Left ventricle myocardium inferior (tissue), 1 donor: ENCODE measurements at places on chromosomes 4 and X. TPM values are rescaled to one million over a fixed set of nuclear protein-coding genes. Genes with fewer than 3 reads are reported as not detected.
A peak's percentile ranks its signal among the peaks of the same experiment; 100 is the strongest.

DNA sequence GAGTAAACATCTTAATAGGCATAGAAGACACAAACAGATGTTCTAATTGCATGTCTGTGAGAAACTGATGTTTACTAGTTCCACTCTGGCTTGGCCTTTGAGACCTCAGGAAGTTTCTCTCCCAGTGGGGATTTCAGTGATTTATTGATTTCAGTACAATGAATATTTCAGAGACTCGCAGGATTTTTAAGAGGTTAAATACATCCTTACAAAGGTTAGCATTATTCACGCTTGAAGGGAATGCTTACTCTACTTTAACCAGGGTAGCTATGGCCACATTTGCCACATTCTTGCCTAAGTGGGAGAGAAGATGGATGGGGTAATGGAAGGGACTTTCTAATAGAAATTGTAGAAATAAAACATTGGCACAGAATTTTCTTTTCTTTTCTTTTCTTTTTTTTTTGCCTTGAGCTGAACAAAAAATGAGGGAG lies 480.1 kb downstream of the SPRY1 start:
- DNase-seq = no peak

- DNase-seq = peak; percentile 26
Measured at GRCh38 chrX:151402719-151403390, 5.8 kb downstream of the VMA21 start.

- no peak for DNase-seq
Measured at GRCh38 chr4:76197031-76197743, 16.4 kb downstream of the SCARB2 start.

DNA sequence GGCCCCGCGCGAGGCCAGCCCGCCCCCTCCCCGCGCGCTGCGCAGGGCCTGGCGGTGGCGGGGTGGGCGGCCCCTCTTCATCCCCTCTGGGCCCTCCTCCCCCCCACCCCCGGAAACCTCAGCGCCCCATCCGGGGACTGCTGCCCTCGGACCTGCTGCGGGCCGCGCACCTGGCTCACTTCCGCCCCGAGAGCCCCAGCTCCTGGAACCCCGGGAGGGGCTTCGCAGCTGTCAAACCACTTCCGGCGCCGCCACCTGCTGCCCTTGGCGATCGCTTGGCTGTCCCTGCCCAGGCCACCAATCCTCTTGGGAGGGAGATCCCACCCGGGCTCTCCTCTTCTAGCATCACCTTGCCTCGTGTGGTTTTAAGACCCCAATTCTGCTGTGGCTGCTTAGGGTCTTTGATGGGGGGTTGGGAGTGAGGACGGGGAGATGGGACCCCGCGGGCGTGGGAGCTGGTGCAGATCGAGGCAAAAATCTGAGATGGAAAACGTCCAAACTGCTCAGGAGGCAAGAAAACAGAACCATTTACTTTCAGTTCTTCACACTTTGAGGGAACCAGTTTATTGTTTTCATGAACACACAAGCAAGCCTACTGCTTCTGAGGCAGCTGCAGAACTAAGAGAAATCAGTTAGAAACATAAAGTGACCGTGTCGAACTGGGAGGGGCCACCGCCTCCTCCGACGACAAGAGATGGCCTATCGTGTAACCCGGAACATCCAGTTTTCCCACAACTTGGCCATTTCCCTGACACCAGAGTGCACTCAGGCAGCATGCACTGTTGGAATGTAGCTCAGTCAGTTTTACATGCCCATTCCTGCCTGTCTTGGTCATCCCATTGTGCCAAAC lies 754 bp downstream of the MTMR1 start:
- DNase-seq = peak; percentile 30

DNA sequence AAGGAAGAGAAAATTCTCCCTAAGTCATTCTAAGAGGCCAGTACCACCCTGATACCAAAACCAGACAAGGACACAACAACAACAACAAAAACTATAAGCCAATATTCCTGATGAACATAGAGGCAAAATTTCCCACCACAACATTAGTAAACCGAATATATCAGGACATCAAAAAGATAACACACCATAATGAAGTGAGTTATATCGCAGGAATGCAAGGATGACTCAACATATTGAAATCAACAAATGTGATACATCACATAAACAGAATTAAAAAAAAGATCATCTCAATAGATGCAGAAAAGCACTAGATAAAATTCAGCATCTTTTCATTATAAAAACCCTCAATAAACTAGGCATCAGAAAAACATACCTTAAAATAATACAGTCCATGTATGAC lies 1844.4 kb upstream of the PCDH10 start:
- no peak for DNase-seq

GRCh38 chr4:124970011-124970410 lies 257.5 kb upstream of the ANKRD50 start:
- no peak for DNase-seq

DNA sequence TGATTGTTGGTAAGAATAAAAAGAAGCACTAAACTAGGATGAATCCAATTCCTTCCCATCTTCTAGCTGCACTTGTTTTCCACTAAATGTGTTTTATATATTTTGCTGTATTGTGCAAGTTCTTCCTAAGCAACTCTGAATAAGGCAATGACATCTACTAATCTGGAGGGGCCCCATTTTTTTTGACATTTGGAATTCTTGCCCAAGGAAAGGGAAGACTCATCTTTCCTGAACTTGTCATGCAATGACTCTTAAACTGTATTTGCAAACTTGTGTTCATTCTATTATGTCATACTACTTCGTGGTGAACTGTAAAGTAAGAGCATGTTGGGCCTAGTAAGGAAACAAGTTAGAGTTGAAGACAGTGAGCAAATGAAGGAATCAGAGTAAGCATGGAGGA lies 45.9 kb downstream of the FREM3 start:
- DNase-seq = no peak

DNA sequence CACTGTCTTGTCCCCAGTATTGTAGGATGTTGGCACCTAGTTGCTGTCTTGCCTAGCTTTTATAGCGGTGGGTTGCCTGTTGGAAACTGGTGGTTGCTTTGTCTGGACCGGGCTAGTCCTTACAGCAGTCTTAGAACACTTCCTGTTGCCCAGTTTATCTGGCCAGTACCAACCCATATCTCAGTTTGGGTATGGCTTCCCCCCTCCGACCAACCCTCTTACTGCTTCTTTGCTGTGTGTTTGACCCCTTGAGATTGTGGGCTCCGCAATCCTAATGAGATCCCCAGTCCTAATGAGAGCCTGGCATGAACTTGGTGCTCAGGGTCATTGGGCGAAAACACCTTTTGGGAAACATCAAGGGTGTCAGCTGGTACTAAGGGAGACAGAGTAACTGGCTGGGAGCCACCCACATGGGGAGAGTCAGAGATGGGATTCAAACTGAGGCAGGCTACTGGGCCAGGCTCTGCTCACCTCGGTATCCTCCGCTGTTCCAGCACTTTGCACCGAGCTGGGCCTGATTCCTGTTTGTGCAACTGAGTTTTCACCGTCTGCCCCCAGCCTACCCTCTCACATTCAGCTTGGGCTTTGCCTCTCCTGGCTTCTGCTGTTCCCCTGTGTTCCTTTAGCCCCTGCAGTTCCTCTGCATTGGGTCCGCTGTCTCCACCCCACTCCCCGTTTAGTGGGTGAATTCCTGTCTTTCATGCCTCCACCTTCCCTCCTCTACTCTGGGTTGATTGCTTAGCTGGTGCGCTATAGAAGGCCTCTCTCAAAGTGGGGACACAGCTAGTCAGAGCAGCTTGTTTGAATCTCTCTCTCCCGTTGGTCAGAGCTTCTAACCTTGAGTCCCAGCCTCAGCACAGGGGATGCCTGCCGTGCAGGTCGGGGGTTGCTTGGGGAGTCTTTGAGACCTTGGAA lies 1.6 kb downstream of the TBC1D14 start:
- DNase-seq = no peak

- no peak for DNase-seq
Measured at GRCh38 chrX:25004485-25005032, 11.2 kb downstream of the ARX start.

DNA sequence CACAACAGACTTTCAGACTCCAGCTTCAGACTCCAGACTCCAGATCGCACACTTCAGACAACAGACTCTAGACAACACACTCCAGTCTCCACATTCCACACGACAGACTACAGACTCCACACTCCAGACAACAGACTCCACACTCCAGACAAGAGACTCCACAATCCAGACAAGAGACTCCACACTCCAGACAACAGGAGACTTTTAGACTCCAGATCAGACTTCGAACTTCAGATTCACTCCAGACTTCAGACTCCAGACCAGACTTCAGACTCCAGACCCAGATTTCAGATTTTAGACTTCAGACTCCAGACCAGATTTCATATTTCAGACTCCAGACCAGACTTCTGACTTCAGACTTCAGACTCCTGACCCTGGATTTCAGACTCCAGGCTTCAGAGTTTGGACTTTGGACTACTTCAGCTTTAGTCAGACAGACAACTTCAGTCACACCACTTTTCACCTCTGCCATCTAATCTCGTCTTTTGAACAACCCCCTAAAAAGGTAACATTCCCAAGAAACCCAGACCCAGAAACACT lies 29.0 kb upstream of the TLR2 start:
- no peak for DNase-seq

DNA sequence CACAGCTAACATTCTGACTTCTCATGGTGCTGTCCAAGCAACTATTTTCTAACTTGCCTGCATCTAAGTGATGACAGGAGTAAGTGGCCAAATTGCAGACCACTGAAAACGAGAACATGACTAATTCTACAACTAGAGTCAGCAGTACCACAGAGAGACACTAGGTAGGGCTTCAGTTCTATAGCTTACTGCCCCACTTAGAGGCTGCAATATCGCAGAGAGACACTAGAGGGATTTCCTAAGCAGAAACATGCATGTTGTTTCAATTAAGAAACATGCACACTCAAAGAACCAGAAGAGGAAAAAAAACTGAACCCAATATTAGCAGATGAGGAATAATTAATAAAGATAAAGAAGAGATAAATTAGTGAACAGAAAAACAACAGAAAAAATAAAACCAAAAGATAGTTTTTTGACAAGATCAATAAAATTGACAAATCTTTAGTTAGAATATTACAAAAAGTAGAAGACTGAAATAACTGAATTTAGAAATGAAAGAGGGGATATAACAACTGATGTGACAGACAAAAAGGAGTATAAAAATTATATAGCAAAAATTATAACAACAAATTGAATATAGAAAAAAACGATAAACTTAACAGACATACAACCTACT lies 100.8 kb downstream of the SPIN4 start:
- no peak for DNase-seq

SCML2 gene
- total RNA-seq = 1.1 TPM

SPANXA2 gene
- total RNA-seq = not detected

PPP2R2C gene
- total RNA-seq = 9.7 TPM
